RWPE2 (cell line): ENCODE measurements at places on chromosomes 3 and 15.

GRCh38 chr3:129745253-129745652, 138.8 kb upstream of the PLXND1 start:
- no peak overlapping the region for H3K27ac ChIP-seq
- H3K4me1 ChIP-seq, result peaks cover 13% of the 10 kb centered on the region
- no peaks in the 10 kb centered on the region for H3K27me3 ChIP-seq
- DNase-seq, result no peak
- H3K36me3 ChIP-seq, result peaks cover 2% of the 10 kb centered on the region; the same call in 1 of the 2 replicates

GRCh38 chr15:86082619-86083380, 3.1 kb downstream of the AGBL1 start:
- no peak overlapping the region for H3K4me3 ChIP-seq
- H3K36me3 ChIP-seq, result no peaks in the 10 kb centered on the region
- no peak for DNase-seq
- H3K4me1 ChIP-seq, result no peaks in the 10 kb centered on the region
- peaks cover 37% of the 10 kb centered on the region for H3K27me3 ChIP-seq
- H3K27ac ChIP-seq, result no peak overlapping the region

DNA sequence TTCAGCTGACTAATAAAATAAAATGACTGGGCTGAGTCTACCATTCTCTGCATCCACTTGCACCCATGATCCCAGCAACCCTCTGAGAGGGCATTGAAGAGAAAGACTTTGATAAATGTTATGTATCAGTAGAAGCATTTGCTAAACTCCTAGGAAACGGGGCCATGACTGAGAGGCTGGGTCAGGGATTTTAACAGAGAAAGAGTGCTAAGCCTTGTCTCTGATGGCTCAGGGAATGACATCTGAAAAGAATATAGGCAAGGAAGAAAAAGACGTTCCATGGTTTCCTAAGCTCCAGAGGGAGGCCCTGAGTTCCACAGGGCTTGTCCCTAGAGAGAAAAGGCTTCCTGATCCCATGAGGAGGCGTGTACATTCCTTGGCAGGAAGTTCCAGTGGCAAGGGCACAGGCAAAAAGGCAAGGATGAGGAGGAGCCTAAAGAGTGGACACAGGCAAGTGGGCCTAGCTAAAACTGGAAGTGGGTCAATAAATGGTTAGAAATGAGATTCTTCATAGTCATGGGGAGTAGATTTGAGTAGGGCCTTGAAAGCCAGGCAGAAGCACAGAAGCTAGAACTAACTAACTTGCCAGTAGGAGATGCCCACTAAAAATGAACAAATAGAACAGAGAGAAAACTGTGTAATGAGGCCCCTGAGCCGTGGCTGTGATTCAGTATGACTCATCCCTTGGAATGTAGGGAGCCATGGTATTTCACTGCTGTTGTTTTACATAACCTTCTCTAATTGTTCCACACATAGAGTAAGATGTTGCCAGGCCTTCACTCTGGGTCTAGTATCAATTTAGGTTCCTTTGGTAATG, 44.9 kb upstream of the MANF start:
- H3K4me3 ChIP-seq, result no peak overlapping the region
- peak overlapping the region; percentile 84 for H3K27ac ChIP-seq
- no peaks in the 10 kb centered on the region for H3K27me3 ChIP-seq
- H3K4me1 ChIP-seq, result peaks cover 24% of the 10 kb centered on the region
- H3K36me3 ChIP-seq, result no peaks in the 10 kb centered on the region

DNA sequence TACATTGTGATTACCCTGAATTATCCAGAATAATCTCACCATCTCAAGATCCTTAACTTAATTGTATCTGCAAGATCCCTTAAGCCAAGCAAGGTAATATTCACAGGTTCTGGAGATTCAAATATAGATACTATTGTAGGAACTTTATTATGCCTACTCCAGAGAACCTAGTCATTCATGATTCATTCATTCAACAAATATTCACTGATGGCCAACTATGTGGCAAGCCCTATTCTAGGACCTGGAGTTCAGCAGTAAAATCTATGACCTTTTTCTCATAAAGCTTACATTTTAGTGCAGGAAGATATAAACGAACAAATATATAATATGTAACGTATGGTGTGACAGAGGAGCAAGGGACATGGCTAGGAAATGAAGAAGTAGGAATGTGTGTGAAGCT, 49.6 kb downstream of the ISL2 start:
- no peak for DNase-seq
- no peak overlapping the region for H3K4me3 ChIP-seq
- no peaks in the 10 kb centered on the region for H3K27me3 ChIP-seq
- no peak overlapping the region for H3K27ac ChIP-seq
- no peaks in the 10 kb centered on the region for H3K36me3 ChIP-seq

DNA sequence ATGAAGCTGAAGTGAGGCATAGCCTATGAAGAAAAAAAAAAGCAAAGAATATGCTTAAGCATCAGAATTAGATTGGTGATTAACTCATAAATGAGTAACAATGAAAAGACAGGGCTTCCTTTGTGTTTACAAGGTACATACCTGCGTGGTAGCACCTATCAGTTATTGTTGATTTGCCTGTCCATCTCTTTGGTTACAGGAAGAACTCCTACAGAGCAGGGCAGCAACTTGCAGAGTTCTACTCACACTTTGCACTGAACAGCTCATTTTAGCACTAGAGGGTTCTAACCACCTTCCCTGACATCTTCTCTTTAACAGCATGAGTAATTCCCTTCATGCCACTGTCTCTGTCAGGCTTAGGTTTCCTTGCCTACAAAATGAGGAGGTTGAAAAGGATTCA, 166.0 kb downstream of the DPH6 start:
- no peak overlapping the region for H3K4me3 ChIP-seq
- no peaks in the 10 kb centered on the region for H3K4me1 ChIP-seq
- DNase-seq, result no peak
- H3K27ac ChIP-seq, result no peak overlapping the region

DNA sequence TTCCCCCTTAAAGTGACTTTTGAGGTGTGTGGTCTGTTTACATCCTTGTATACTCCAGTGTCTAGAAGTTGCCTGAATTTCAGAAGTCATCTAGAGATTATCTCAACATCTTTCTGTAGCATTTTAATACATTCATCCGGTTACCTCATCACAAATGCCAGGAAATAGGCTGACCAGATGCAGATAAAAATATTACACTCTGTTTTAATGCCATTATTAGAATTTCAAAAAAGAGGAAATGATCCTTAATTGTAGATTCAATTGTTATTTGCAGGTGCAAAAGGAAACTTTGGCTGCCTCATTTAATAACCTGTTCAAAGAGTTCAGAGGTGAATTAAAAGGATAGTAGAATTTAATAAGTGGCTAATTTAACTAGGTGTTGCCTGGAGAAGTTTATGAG, 290.9 kb downstream of the C3orf38 start:
- H3K4me1 ChIP-seq, result no peaks in the 10 kb centered on the region
- no peak overlapping the region for H3K27ac ChIP-seq
- no peaks in the 10 kb centered on the region for H3K36me3 ChIP-seq
- H3K27me3 ChIP-seq, result no peaks in the 10 kb centered on the region
